ENCODE measurements at places on chromosomes 6 and 20.

GRCh38 chr20:31915491-31916280 lies 36.2 kb downstream of the PDRG1 start:
- DNase-seq, result no peak

DNA sequence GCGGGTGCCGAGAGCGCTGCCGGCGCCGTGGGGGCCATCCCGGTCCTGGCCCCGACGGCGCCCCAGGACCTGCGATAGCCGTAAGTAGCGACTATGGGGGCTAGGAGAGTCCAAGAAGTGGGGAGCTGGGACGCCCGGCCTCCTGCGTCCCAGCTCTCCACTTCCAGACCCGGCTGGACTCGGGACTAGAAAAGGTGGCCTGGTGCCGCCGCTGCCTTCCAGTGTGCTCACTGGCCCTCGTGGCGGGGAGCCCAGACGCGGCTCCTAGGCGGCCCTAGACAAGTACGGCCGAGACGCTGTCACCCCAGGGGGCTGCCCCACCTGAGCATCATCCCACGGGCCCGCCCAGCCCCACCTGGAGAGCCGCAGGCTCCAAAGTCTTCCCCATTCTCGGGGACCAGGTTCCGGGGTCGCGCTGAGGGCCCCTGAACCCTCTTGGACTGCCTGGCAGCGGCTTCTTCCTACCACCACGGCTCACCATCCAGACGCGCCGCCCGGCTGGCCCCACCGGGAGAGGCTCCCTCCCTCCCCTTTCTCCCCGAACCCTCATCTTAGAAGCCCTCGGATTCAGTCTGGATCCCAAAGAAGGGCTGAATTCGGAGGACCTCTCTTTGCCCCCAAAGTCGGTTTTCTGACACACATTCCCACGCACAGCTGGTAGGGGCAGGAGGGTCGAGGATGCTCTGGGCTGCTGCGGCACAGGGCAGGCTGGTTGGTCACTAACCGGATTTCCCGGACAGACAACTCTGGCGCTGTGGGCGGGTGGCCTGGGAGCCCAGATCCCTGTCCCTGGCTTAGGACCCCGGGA lies 870 bp upstream of the MDFI start:
- DNase-seq, result no peak

GRCh38 chr6:141326925-141327324 lies 805.8 kb upstream of the GJE1 start:
- DNase-seq, result no peak

DNA sequence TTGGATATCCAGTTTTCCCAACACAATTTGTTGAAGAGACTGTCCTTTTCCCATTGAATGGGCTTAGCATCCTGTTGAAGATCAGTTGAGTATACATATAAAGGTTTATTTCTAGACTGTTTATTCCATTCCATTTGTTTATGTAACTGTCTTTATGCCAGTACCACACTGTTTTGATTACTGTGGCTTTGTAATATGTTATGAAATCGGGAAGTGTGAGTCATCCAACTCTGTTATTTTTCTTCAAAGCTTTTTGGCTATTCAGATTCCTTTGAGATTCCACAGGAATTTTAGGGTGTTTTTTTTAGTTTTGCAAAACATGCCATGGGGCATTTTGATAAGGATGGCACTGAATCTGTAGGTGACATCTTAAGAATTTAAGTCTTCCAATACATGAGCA lies 188.3 kb downstream of the BMP7 start:
- DNase-seq, result no peak

DNA sequence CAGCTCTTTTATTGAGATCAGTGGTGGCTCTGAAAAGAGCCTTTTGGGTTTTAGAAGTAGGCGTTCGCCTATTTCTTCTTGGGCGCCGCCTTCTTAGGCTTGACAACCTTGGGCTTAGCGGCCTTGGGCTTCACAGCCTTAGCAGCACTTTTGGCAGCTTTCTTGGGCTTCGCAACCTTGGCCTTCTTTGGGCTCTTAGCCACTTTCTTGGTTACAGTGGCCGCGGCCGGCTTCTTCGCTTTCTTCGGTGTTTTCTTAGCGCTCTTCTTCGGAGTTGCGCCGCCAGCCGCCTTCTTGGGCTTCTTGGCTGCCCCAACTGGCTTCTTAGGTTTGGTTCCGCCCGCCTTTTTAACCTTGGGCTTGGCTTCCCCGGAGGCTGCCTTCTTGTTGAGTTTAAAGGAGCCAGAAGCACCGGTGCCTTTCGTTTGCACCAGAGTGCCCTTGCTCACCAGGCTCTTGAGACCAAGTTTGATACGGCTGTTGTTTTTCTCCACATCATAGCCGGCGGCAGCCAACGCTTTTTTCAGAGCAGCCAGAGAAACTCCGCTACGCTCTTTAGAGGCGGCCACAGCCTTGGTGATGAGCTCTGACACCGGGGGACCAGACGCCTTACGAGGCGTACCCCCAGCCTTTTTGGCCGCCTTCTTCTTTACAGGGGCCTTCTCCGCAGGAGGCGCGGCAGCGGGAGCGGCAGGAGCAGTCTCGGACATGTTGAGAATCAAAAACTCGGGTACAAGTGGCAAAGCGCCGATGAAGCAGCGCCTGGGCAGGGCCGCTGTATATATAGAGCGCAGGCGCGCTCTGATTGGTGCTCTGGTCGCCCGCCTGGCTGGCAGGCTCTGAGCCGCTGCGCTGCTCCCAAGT lies 31.3 kb upstream of the HFE start:
- DNase-seq, result peak; percentile 85

GRCh38 chr6:2596222-2596621 lies 154.5 kb downstream of the MYLK4 start:
- no peak for DNase-seq

GRCh38 chr6:156778454-156779205 lies 1.5 kb downstream of the ARID1B start:
- DNase-seq, result peak; percentile 43

DNA sequence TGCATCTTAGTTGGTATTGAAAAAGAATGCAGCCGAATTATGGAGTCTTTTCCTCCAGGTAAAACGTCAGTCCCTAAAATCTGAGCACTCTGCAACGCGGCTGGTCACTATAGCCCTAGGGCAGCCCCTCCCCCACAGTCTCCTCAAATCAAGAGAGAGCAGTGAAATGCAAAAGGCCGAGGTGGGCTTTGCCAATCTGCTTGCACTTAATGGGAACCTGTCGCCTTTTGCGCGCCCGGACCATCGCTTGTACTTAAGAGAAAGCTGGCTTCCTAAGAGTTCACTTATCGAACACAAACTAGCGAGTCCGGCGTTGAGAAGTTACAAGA lies 447 bp downstream of the MCM3 start:
- no peak for DNase-seq

DNA sequence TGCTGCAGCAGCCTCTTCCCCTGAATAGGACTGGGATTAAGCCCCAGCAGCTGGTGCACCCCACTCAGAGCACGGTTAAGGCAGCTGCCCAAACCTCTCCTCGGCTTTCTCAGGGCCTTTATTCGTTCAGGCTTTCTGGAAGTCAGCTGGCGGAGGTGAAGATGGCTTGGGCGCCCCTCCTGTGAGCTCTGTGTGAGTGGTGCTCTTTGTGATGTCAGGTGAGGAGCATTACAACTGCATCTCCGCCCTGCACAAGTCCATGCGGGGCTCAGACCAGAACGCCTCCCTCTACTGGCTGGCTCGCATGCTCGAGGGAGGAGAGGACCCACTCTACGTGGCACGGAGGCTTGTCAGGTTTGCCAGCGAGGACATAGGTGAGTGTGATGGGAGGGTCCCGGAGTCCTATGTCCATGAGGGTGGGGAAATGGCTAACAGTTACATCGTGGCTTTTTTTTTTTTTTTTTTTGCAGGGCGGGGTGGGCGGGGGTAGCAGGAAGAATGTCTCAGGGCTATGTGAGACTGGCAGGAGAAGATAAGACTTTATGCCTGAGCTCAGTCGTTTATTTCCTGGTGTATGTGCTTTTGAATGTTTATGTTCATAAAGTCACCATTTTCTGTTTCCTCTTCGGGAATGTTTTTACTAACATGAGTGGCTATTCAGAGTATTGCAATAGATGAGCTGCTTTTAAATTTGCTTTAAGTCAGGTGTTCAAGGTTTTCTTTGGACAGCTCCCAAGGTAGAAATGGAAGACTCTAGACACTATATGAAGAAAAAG lies 18.2 kb downstream of the WRNIP1 start:
- no peak for DNase-seq

DNA sequence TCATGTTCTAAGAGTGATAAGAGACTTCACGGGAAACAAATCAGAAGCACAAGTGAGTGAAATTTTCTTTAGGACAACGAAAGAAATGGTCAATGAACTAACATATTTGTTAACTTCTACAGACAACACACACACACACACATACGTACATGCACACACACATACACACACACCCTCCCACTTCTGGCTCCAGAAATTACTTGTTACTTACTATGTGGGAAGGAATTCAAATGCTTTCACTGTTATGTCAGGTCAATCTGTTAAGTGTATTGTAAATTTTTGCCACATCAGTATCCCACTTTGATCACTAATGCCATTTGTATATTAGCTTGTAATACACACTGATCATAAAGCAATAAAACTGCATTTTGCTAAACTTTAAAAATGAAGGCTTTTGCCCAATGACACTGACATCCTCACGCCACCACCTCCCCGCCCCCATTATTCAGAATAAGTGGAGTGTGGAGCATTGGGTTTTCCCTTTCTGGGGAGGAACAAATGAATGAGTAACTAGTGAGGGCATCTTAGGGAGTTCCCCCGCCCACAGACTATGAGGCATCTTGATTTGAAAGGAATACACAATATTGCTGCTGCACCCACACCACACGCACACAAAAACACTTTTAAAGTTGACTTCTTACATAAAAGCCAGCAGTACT lies 76.2 kb downstream of the ATXN1 start:
- DNase-seq, result peak; percentile 61

GRCh38 chr20:34123309-34123708 lies 11.3 kb upstream of the EIF2S2 start:
- DNase-seq, result no peak

DNA sequence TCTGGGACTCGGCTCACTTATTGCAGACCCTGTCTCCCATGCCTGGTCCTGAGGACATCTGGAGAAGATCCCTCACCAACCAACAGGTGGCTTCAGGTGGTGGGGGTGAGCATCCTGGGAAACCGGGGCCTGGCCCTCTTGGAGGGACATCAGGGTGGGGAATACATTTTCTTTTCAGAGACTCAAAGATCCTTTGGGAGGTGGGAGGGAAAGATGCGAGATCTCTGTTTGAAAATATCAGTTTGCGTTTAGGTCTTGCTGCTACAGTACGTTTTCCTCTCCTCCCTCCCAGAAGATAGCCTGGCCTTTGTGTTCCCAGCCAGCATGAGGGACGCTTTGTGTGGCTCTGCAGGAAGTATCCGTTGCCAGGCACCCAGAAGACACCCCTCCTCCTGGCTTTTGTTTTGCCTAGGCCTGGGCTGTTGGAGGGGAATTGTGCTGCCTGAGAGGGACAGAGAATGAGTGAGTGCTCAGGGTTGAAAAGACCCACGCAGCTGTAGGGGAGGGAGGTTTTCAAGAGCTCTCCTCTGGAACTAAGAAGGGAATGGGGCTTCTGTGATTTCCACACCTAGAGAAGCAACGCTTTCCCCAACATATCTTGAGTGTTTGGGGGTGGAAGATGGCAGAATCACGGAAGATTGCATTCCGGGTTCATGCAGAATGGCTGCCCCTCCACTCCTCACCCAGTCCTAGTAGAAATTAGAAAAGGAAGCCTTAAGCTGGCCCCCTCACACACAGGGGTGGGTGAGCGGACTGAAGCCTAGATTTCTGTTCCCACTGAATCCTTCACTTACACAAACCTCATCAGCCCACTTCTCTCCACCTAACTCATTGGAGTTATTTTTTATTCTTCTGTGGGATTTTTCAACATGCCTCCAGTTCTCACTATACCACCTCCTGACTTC lies 22.0 kb upstream of the SLC2A12 start:
- DNase-seq, result no peak

DNA sequence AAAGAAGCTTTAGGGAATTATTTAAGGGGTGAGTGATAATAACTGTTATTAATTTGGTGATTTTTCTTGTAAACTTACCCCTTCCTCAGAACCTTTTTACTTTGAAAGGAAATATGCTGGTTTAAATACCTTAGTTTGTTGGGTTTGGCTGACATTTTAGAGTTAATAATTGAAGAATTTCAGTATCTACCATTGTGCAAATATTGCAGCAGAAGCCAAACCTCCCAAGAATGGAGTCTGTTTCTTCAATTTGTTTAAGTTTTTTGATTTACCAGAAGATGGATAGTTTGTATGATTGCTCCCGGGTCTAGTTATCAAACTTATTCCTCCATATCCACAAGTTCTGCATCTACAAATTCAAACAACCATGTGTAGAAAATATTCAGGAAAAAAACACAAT lies 77.1 kb downstream of the ATRN start:
- no peak for DNase-seq

GRCh38 chr20:12055161-12055560 lies 137.5 kb downstream of the BTBD3 start:
- no peak for DNase-seq

GRCh38 chr6:16338577-16339264 lies 100.3 kb downstream of the GMPR start:
- DNase-seq, result no peak

DNA sequence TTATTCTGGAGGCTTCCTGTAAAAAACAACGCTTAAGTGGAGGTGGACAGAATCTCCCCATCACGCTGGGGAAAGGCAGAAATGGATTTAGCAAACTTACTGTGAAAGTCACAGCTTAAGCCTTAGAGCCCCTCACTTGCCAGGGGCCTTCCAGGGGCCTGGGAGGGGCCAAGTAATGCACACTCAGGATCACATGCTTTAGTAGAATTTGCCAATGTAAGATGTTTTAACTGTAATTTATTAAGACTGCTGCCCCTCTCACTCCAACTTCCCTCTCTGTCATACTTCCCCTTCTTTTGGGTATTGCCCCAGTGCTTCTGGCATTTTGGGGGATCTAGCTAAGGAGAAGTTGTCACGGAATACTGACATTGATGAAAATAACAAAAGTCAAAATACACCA lies 12.6 kb upstream of the ADA start:
- no peak for DNase-seq

DNA sequence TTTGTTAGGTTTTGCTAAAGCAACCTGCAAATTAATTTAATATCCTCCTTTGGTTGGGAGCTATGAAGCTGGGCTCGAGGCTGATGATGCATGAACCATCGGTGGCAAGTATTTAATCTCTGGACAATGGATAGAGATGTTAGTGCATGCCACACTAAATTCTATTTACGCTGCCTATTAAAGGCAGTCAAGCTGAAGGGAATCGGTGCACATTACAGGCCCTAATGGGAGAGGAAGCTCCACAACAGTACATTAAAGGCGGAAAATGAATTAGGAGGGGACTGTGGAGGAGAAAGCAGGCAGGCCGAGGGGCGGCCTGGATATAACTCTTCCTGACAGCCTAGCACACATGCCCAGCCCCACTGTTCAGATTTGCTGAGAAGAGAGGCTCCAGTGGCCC lies 132.4 kb upstream of the MAFB start:
- DNase-seq, result no peak

GRCh38 chr20:21102603-21103311 lies 3.4 kb downstream of the LINC00237 start:
- DNase-seq, result peak; percentile 71

GRCh38 chr6:51456282-51456681 lies 631.1 kb downstream of the PKHD1 start:
- DNase-seq, result no peak

DNA sequence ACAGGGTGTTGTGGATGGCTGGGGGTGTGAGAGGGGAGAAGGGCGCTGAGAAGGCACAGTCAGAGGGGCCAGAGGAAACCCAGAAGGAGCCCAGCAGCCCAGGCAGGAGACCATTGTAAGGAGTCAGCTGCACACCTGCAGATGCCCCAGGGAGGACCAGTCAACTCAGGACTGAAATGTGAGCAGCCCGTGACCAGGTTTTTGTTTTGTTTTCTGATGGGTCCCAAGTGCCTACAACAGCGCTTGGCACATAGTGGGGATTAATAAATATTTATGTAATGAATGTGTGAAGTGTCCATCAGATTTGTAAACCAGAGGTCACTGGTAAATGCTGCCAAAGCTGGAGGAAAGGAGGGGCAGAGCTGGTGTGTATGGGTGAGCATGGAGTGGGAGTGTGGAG lies 30.2 kb downstream of the TRAM2 start:
- DNase-seq, result no peak

Data from CD8-positive, alpha-beta memory T cell (primary cell).